ENCODE measurements at places on chromosomes 2 and 18.

DNA sequence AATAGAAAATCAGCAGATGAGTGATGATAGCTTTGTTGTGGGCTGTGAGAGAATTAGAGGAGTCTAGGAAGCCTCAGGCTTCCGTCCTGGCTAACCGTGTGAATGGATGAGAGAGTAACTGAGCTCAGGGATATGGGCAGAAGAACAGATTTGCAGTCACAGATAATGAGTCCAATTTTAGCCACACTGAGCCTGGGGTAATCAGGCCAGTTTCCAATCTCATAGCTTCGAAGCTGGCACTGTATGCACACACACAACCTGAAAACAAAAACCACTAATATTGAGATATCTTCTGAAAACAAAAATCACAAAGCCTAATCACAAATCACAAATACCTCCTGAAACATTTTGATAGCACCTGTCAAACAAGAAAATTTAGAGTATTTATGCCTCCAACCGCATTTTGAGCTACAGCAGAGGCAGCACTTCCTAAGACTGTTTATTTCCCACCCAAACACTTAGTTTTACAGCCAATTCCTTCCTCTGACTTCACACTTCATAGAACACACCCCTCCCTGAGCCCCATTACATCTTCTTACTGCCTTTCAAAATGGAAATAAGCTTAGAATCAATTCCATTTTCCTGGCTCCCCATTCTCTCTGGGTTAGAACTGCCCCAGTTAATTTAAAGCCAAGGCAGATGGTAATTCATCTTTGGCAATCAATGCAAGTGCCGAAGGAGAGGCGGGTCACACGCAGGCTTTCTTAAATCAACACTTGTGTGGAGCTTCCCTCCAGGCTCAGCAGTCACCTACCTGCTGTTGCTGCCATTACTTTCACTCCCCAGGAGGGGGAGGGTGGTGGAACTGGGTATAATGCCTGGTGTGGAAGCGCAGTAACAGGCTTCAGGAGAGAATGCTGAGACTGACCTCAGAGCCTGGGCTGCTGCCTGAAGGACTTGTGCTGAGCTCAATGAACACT is 18.9 kb downstream of the TTR start:
- no peak for DNase-seq

GRCh38 chr18:22453315-22453714 is 35.6 kb upstream of the CTAGE1 start:
- no peak for DNase-seq

GRCh38 chr2:209937893-209938292 is 64.5 kb upstream of the RPE start:
- DNase-seq = no peak

- no peak for DNase-seq
Measured at GRCh38 chr18:51132256-51132935, 65.1 kb downstream of the MEX3C start.

DNA sequence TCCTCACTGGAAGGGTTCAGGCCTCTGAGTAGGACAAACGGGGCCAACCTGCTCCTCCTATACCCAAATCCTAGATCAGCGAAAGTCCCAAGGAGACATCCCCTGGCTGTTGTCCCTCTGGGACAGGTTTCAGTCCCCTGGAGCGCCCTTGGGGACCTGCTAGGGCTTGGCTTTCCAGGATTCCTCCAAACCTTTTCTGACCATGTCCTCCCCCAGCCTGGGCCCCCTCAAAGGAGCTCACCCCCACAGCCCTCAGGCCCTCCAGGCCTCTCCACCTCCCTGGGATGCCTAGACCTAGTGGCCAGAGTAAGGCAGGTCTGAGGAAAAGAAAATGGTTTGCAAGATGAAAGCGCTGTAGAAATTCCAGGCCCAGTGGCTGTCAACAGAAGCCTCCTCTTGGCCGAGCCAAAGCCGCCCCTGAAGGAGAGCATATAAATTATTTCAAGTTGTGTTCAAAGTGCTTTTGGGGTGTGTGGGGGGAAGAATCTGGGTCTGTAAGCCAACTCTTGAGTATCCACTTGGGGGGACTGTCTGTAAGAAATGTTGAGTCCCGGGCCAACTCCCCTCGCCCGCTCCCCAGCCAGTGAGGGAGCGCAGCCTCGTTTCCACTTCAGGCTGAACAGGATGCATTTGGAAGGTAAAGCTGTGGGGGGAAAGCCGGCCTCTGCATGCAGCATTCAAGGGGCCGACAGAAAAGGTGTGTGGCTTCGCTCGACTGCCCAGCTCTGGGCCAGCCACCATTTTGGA is 158.6 kb downstream of the DYSF start:
- DNase-seq = no peak

GRCh38 chr2:12020833-12021469 is 274.5 kb downstream of the LPIN1 start:
- DNase-seq = no peak

- no peak for DNase-seq
Measured at GRCh38 chr2:128214866-128215460, 103.7 kb downstream of the HS6ST1 start.

GRCh38 chr2:27582129-27582694 is 630 bp upstream of the ZNF512 start:
- no peak for DNase-seq

DNA sequence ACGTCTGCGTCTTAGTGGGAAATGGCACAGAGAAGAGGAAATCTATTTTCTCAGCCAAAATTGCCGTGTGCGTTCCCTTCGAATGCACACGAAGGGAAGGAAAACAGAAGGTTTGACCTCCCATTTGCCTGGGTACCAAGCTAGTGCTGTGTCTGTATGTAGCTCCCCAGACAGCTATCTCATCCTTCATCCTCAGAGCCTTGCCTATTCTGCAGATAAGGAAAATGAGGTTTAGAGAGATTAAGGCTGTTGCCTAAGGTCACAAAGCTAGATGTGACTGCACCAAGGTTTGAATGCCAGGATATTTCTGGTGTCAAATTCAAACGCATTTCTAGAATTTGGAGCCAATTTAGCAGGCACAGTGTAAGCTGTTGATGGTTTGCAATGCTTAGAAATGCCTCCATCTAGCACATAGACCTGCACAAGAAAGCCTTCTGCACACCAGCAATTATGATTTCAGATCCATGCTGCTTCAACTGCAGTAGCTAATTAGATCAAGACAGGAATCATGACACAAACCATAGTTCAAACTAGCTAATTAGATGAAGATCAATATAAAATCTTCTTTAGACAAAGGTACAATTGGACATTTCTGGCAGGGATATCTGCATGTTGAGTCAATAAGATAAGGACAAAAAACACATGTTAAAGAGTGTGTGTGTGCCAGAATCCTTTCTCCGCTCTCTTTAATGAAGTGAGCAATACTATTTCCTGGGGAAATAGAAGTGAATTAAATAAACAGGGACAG is 115.1 kb downstream of the CMPK2 start:
- DNase-seq = no peak

GRCh38 chr2:216044883-216045486 is 31.6 kb upstream of the MREG start:
- no peak for DNase-seq

GRCh38 chr2:168592181-168592831 is 136.2 kb downstream of the CERS6 start:
- DNase-seq = no peak

DNA sequence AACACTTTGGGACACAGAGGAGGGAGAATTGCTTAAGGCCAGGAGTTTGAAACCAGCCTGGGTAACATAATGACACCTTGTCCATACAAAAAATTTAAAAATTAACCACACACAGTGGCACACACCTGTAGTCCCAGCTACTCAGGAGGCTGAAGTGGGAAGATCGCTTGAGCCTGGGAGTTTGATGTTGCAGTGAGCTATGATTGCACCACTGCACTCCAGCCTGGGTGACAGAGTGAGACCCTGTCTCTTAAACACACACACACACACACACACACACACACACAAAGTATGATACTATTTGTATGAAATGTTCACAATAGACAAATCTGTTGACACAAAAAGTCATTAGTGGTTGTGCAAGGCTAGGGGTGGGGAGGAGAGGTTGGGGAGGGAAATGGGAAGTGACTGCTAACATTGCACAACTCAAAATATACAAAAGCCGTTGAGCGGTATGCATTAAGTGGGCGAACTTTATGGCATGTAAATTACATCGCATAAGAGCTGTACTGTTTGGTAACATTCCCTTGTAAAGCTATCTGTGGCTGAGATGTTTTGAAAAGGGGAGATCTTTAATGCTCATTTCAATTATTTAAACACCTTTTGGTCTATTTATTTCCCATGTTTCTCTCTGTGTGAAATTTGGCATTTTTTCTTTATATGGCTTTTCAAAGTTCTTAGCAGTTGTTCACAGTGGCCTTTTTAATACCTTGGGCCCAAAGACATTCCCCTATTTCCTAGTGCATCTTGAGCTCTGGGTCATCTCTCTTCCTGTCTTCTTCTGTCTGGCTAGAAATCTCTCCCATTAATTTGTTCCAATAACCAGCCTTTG is 58.9 kb upstream of the ZNF516 start:
- DNase-seq = no peak

DNA sequence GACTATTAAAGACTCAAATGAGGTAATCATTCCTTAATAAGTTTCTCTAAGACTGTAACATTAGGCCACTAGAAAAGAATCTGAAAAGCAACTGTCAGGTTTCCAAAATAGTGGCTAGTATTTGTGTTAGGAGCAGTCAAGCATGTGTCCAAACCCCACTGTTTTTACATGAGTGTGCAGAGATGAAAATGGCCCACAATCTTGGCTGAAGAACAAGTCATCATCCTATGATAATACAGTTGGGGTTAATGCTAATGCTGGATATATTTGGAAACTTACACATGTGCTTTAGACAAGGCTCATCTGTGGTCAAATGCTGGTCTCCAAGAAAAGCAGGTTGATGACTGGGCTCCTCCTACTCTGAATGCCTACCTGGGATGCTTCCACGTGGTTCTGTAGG is 73.6 kb downstream of the MAIP1 start:
- no peak for DNase-seq

DNA sequence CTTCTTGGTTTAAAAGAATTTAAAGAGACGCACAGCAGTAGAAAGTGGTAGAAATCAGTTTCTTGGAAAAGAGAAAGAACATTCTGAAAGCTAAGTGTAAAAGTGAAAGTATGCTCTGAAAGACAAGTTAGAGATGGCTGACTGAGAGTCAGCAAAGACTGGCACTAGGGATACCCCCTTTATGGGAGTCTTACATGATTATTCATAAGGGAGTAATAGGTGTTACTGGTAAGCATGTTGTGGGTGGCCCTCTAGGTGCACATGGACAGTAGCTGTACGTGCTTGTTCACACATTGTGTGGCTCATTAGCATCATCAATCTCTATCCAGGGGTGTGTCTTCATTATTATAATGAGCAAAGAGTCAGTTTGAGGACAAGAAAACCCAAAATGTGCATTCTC is 816.2 kb downstream of the CBLN2 start:
- DNase-seq = no peak

GRCh38 chr18:48925491-48925780 is 25.3 kb downstream of the SMAD7 start:
- no peak for DNase-seq

- DNase-seq = no peak
Measured at GRCh38 chr2:127094509-127095366, 12.2 kb downstream of the BIN1 start.

GRCh38 chr2:41698678-41699422 is 349.0 kb upstream of the PKDCC start:
- no peak for DNase-seq

GRCh38 chr2:74566754-74567085 is 12.2 kb downstream of the DOK1 start:
- DNase-seq = no peak

DNA sequence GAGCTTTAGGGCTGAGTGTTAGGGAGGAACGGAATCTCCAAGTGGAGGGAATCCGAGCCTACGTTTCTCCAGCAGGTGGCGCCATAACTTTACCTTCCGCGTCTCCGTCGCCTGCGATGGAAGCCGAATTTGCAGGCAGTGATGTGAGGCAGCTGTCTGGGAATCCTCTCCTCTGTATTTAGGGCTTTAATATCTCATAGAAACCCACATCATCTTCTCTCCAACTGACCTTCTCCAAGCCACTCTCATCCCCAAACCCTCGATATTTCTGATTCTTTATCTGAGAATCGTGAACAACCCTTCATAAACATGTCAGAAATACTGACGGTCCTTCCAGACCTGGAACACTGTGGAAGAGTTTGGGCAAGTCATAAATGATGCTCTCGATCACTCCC is 27.5 kb downstream of the SIX2 start:
- DNase-seq = peak; percentile 59

GRCh38 chr2:11740723-11741122 is 5.7 kb upstream of the LPIN1 start:
- no peak for DNase-seq

- DNase-seq = no peak
Measured at GRCh38 chr2:181850936-181851560, 40.5 kb upstream of the ITPRID2 start.

- DNase-seq = no peak
Measured at GRCh38 chr2:198595721-198596120, 791.3 kb downstream of the PLCL1 start.

GRCh38 chr2:98818164-98818563 is 87.2 kb upstream of the MGAT4A start:
- DNase-seq = no peak

DNA sequence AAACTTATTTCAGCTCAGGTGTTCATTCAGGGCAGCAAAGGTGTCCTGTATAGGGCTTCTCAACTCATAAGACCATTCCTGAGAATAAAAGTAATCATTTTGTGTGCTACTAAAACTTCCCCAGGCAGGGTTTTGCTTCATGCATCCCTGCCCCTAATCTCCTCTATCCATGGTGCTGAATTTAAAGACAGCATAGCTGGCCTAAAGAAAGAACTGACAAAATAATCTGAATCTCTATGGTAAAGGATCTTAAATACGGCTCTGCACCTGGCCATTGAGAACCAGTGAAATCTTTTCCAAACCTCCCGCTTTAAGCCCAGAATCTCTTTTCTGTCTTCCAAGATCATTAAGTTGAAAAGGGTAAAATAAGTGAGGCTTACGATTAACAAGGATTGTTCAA is 292.1 kb upstream of the KLHL29 start:
- DNase-seq = no peak

GRCh38 chr2:41475959-41476358 is 571.9 kb upstream of the PKDCC start:
- DNase-seq = no peak

DNA sequence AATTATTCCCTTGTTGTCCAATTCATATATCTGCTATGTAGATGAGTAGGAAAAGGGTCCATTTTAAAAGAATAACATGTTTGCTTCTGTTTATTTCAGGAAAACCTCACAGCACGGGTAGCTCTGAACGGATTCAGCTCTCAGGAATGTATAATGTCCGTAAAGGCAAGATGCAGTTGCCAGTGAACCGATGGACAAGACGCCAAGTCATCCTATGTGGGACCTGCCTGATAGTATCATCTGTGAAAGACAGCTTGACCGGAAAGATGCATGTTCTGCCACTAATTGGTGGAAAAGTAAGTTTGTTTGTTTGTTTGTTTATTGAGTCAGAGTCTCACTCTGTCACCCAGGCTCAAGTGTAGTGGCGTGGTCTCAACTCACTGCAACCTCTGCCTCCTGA is 114.6 kb downstream of the PHLPP1 start:
- no peak for DNase-seq

Data from hematopoietic multipotent progenitor cell treated with erythropoietin and hydrocortisone succinate and interleukin-3 and kit ligand, for 15 days (in vitro differentiated cells).